HCT116 (cell line): ENCODE measurements at places on chromosomes 2 and 18. TPM values are rescaled to one million over a fixed set of nuclear protein-coding genes. Genes with fewer than 3 reads are reported as not detected.

The SLC38A11 gene
- not detected for total RNA-seq

The REEP1 gene
- 5.9 TPM for total RNA-seq

The INHA gene
- not detected for total RNA-seq

The KATNAL2 gene
- 2.0 TPM for total RNA-seq

The TTN gene
- 0.05 TPM for total RNA-seq

The CRACDL gene
- total RNA-seq, result 1.1 TPM

The STARD6 gene
- not detected for total RNA-seq

The LRATD1 gene
- 0.07 TPM for total RNA-seq
